ENCODE measurements at places on chromosomes 12 and 14.

GRCh38 chr12:121628536-121628935, 2.2 kb downstream of the ORAI1 start:
- no peak for DNase-seq

DNA sequence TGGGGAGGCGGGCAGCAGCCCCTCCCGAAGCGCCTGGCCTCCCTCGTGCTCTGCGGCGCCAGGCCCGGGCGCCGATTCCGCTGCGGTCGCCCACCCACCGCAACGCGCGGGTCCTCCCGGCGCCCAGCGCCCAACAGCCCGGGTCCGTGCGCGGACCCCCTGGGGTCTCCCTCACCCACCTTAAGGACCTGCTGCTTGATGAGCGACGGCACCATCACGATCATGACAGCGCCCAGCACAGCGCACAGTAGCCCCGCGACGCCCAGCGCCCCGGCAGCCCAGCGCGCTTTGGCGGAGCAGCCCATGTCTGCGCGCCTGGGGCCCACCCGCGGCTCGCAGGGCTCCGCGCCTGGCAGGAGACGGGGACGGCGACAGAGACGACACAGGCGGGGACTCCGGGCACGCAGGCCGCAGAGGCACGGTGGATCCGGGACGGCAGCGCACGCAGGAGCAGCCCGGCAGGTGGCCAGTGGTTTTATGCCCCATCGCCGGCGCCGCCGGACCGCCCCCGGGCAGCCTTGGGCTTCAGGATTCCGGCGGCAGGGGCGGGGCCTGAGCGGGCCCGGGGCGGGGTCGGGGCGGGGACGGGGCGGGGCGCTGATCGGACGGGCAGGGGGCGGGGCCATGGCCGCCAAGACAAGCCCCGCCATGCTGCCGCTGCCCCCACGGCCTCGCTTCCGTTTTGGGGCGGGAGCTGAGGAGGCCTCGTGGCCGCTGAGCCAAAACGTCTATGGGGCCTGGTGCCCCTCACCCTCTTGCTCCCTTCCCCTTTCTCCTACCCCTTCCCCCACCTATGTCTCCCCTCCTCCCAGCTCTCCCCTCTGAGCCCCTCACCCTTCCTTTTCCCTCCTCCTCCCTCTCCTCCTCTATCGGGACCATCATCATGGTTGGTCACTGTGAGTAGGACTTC, at the start of gene SCARB1:
TSS of gene SCARB1 (minus strand) at position 449 of the 910 bp plus-strand sequence. CDS start at position 305, 144 bp downstream.
- peak; percentile 87 for DNase-seq

GRCh38 chr12:66380769-66381535, 78.7 kb downstream of the HELB start:
- DNase-seq: no peak

DNA sequence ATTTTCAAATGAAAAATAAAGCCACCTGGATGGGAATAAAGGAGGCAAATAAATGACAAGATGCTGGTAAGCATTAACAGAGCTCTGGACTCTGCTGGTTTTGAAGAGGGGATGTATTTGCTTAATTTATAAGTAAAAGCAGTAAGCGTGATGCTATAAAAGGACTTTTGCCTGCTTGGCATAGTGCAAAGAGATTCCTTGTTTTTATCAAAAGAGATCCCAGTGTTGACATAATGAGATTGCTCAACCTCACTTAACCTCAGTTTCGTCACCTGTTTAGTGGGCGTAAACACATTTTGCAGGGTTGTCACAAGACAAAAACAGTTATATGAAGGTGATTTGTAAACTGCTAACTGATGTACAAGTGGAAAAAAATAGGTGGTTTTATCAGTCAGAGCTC, 13.8 kb downstream of the ASCL1 start:
- DNase-seq: no peak

DNA sequence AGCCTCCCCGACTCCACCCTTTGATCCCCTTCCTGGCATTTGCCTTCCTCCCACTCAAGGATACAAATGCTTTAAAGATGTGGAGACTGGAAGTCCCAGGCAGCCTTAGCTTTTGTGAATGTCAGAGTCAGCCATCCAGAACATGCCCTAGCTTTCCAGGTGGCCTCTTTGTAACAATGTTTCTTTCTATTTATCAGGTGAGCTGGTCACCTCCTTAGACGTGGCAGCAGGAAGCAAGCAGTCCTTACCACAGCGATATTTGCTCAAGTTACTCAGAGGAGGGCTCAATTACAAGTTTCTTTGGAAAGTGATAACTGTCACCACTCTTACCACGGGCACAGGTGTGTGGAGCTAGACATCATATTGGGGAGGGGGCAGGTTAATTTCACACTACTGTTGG, 4.9 kb downstream of the GALNT6 start:
- no peak for DNase-seq

DNA sequence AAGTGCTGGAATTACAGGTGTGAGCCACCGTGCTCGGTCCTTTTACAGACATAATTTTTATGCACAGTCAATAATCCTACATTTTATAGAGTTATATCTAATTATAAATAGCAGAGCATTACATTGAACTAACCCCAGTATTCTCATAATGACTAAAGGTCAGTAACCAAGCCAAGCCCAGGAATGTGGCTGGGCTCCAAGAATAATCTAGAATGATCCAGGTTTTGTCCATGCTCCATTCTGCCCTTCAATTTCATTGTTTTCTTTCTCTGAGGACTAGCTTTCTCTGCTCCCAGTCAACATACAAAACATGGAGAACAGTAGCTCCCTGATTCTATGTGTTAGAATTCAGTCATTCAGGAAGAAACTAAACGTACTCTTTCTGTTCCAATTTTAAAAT, 92.1 kb upstream of the KRR1 start:
- DNase-seq: no peak

DNA sequence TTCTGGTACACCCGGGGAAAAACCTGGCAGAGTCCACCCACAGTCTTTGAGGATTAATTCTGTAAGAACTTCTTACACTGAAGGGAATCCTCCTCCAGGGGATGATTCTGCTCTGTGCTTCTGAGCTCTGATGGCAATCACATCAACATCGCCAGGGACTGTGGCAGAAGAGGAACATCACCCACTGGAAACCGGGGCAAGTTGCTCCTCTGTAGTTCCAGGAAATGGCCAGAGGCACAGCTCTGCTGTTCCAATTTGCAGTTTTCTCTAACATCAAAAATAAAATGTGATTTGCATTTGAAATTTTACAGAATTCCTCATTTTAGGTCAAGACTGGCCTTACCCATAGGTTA, 207.6 kb downstream of the DAD1 start:
- DNase-seq: no peak

DNA sequence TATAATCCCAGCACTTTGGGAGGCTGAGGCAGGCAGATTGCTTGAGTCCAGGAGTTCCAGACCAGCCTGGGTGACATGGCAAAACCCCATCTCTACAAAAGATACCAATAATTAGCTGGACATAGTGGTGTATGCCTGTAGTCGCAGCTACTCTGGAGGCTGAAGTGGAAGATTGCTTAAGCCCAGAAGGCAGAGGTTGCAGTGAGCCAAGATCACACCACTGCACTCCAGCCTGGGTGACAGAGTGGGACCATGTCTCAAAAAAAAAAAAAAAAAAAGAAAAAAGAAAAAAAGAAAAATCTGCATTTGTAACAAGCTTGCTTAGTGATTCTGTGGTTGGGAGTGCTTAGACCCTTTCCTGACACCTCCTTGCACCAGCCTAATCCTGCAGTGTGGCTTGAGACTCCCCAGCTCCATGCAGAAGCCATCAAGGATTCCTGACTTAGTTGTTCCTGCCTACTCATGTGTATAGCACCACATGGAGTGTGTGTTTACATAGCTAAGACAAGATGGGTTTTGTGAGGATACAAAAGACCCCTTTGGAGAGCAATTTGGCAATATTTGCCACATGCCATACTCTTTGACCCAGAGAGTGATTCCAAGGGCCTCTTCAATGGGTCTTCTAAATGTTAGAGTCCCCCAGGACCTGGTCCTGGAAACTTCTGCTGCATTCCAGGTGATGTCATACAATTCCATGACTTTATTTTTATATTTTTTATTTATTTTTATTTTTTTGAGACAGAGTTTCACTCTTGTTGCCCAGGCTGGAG, 5.1 kb upstream of the TMED10 start:
- DNase-seq: no peak

- DNase-seq: no peak
Measured at GRCh38 chr12:79439175-79439825, 251.5 kb downstream of the PAWR start.

GRCh38 chr14:72539661-72540315, 354.1 kb downstream of the DPF3 start:
- no peak for DNase-seq

GRCh38 chr12:26032290-26032689, 73.8 kb downstream of the RASSF8 start:
- no peak for DNase-seq

GRCh38 chr14:61149896-61150295, 131.2 kb downstream of the TMEM30B start:
- no peak for DNase-seq

DNA sequence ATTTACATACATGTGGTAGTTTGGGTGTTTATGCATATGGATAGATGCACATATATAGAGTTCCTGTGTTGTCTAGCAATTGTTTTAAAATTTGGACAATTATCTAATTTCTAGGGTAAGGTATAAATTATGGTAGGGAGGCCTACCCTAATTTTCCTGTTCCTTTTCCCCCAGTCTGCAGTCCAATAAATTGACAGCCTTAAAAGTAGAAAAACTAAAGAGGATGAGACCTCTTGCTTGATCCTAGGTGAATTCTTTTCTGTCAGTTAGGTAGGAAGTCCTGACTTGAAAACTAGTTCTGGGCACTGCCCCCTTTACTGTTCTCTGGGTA, 2.1 kb upstream of the CDKN1B start:
- no peak for DNase-seq

GRCh38 chr14:23113431-23114119, 5.5 kb downstream of the CEBPE start:
- DNase-seq: no peak

GRCh38 chr12:93645702-93646101, 31.5 kb upstream of the CRADD start:
- DNase-seq: no peak

DNA sequence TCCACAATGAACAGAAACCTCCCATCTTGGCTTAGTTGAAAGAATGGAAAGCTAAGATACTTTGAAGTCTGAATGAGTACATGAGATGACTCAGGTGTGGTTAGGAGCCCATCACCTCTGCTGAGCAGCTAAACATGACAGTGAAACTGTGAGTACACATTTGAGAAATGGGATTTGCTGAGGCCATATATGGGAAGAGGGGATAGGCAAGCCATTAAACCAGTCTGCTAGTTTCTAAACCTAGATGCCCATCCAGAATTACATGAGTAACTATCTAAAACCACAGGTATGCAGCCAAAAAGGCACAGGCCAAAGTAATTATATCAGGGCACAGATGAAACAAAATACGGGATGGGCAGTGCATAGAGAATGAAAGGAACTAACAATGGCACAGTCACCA, 41.2 kb downstream of the NKX2-1 start:
- no peak for DNase-seq

- DNase-seq: peak; percentile 94
Measured at GRCh38 chr12:123364532-123365024, at the start of gene SBNO1. Gene SBNO1 (minus strand): TSS chr12:123364847. CDS start chr12:123350441, 14,406 bp downstream.

DNA sequence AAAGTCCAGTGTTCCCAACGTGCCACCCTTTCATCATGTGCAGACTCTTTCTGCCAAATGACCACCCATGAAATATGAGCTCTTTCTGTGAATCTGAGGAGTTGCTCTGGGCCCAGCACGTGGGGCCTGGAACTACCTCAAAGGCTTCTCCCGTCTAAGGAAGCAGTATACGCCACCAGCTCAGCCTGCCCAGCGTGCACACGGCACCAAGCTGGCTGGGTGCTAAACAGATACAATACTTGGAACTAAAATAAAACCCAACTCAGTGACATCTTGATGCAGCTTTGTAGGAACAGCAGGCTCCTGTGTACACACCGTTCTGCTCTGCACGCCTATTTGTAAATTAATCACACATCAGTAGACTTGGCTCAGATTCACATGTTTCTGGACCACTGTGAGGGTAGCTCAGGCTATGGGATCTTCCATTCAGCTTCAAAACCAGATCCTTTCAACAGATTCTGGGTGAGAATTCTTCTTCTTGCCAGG, 74.8 kb downstream of the ARL6IP4 start:
- no peak for DNase-seq

DNA sequence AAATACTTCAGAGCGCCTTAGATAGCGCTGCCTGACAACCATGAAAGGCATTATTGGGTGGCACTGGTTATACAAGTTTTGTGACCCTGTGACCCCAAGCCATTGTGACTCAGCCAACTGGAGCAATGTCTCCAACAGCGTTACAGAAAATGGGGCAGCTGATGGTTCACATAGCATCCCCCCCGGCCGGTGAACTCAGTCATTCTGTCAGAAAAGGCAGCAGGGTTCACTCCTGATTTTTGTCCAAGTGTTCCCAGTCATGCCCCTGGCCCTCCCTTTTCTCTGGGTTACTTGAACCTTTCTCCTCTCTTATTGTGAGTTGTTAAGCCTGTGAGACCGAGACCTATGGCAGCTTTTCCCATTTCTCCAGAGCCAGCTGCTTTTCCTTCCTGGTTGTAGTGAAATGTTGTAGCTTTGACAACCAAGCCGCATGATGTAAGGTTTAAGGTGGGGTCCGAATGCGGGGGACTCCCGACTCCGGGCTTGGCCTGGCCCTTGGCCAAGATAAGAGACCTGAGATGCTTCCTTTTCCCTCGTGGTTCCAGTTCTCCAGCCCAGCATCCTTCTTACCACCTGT, 22.0 kb downstream of the CD9 start:
- no peak for DNase-seq

DNA sequence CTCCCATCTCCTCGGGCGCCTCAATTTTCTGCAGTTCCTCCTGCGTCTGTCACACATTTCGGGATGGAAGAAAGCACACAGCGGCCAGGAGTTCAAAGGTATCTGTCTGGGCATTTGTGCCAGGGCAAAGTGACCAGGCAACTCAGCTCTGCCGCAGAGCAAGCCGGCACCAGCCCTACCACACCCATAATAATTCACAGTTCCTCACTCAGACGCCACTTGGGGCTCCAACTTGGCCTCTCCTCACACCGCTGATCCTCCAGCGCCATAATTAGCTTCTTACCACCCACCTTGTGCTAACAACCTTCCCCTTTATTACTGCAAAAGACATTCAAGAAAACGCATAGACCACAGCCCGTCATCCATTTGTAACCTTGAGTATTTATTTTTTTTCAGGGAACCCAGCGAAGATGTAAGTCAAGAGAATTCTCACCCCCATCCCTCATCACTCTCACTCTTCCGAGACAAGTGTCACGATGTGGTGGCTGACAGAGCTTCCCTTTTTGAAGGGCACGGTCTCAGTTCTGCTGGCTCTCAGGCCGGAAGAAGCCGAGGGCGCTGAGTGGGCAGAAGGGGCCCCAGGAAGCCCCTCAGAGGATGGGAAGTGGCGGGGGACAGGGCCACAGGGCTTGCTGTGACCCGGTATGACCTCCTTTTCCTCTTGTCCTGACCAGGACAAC, 25.2 kb upstream of the NCOR2 start:
- no peak for DNase-seq

DNA sequence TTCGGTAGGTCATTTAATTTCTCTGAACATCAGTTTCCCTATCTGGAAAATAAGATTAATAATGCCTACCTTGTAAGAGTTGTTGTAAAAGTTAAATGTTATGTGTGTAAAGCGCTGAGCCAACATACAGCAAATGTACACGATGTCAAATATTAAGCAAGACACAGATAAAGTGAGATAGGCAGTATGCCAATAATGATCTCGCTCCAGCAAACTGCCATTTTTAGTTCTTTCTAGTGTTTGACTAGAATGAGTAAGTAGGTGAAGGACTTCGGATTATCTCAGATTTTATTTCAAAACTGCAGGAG, 840 bp downstream of the DHRS7 start:
- DNase-seq: no peak
